Activated T-helper 17 cell treated with anti-CD3 and anti-CD28 coated beads, Interleukin-2, amount 50 U/mL, for 72 hours (primary cell): ENCODE measurements at places on chromosomes 2 and 18.

DNA sequence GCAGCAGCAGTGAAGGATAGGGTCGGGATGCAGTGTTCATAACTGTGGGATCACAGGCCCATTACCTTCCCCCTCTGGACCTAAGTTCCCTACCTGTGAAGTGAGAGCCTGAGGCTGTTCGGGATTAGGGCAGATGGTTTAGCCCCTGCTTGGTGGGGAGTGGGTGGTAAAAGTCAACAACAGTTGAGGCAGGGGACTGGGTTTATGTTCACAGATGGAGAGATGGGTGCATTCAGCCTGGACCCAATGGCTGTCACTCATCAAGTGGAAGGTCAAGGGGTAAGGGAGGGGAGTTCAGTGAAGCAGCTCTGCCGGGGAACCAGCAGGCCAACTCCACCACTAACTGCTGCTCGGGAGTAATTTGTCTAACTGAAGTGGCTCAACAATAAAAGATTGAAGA, 180.4 kb downstream of the FAM210A start:
- peaks cover 4% of the 10 kb centered on the region for H3K4me1 ChIP-seq
- no peak for ATAC-seq
- H3K4me3 ChIP-seq: no peak overlapping the region
- H3K36me3 ChIP-seq: peaks cover 10% of the 10 kb centered on the region
- H3K27me3 ChIP-seq: no peaks in the 10 kb centered on the region

DNA sequence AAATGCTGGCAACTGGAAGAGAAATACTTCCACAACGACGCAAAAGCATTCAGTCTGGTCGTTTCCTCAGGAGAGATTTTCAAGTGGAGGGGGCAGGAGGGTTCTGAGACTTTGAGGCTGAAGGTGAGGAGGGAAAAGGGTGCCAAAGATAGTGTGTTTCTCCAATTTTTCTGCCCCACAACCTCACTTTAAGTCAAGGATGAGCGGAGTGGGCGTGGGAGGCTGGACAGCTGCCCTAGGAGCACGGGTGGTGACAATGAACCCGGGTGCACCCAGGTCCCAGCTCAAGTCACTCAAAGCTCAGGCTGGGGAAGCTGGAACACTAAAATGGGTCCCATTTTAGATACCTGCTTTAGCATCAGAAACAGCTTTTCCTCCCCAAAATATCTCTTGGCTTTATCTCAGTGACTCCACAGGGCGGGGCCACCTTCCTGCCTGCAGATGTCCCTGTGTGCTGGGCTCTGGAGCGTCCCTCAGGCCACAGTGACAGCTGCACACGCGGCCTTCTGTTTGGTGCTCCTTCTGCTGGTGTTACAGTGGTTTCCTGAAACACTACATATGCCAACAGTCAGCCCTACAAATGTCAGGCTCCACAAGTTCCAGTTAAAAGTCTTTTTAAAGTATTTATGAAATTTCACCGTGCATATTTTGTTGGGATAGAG, 1.4 kb upstream of the MBP start:
- H3K36me3 ChIP-seq: peaks cover 25% of the 10 kb centered on the region
- peak overlapping the region; percentile 67 for H3K27ac ChIP-seq
- no peaks in the 10 kb centered on the region for H3K27me3 ChIP-seq
- H3K4me3 ChIP-seq: peak overlapping the region; percentile 59

- no peaks in the 10 kb centered on the region for H3K4me1 ChIP-seq
- H3K4me3 ChIP-seq: no peak overlapping the region
These were observed 23.8 kb upstream of the PXDN start for GRCh38 chr2:1767939-1768691.

DNA sequence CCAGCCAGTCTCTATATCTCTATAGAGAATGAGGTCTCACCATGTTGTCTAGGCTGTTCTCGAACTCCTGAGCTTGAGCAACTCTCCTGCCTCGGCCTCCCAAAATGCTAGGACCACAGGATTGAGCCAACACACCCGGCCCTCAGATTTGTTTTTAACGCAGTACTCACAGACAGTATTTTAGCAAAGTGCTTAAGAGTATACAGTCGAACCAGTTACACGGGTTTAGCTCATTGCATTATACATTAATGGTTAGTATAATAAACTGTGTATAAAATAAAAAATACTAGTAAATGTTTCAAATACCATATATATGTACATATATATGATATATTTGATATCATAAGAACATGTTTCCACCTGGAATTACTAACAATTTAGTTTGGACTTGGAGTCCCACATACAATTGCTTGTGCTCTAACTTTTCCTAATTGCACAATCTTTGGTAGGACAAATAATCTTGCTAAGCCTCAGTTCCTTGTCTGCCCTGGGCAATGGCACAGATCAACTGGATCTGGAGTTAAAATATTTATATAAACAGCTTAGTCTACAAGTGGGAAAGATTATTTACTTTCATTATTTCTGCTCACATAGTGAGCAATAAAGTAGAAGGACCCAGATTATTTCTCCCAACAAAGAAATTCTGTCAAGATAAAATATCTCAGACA, 508.9 kb upstream of the LRATD1 start:
- no peaks in the 10 kb centered on the region for H3K36me3 ChIP-seq
- no peak overlapping the region for H3K27ac ChIP-seq
- no peak for ATAC-seq
- no peaks in the 10 kb centered on the region for H3K4me1 ChIP-seq
- H3K4me3 ChIP-seq: no peak overlapping the region
